ENCODE measurements at places on chromosomes 3 and 15.

GRCh38 chr15:90957791-90958190 lies 3.1 kb downstream of the RCCD1 start:
- DNase-seq = no peak

DNA sequence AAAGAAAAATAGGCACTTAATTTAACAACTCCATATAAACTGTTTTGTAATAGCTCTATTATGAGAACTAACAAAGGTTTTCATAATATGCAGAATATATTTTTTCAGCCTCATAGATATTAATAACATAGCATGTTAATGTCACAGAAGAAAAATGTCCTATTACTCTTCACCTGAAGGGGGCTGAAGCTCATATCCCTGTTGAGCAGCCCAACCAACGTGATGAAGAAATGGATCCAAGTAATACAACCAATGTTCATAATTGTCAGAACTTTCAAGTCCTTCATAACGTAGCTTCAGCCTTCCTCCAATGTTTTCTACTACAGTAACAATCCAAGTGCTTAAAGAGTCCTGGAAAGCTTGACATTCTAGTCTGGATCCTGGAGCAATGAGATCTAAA lies 34.5 kb upstream of the STIMATE start:
- no peak for DNase-seq

DNA sequence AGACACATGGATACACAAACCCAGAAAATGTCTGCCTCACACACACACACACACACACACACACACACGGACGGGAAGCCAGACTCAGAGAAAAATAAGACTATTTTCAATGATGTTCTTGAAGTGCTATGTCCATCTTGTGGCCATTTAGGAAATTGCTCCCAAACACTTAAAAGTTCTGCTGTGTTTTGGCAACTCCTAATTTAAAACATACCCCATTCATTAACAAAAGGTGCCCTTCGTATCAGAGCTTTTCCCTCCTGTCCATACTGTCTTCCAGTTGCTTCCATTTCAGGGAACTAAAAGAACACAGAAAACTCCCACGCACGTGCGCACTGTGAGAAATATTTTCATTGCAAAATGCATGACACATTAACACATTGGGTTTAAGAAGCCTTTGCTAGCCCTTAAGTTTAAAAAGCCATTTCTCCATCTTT lies 44.6 kb downstream of the SLC12A1 start:
- no peak for DNase-seq

DNA sequence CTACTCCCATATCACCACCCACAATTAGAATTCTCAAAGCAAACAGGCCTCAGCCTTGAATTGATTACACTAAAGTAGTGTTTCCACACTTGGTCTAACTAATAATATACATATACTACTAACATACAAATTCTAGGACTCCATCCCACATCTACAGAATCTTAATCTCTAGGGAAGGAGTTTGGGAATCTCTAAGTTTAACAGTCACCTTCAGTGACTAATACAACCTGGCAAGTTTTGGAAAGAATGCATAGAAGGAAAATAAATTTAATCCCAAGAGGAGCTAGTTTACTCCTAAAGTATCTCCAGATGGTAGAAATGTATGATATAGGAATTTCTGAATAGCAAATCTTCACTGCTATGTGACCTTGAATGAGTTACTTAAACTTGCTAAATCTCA lies 9.1 kb downstream of the CLPX start:
- DNase-seq = no peak

GRCh38 chr3:62252438-62253157 lies 120.8 kb downstream of the FEZF2 start:
- DNase-seq = no peak

DNA sequence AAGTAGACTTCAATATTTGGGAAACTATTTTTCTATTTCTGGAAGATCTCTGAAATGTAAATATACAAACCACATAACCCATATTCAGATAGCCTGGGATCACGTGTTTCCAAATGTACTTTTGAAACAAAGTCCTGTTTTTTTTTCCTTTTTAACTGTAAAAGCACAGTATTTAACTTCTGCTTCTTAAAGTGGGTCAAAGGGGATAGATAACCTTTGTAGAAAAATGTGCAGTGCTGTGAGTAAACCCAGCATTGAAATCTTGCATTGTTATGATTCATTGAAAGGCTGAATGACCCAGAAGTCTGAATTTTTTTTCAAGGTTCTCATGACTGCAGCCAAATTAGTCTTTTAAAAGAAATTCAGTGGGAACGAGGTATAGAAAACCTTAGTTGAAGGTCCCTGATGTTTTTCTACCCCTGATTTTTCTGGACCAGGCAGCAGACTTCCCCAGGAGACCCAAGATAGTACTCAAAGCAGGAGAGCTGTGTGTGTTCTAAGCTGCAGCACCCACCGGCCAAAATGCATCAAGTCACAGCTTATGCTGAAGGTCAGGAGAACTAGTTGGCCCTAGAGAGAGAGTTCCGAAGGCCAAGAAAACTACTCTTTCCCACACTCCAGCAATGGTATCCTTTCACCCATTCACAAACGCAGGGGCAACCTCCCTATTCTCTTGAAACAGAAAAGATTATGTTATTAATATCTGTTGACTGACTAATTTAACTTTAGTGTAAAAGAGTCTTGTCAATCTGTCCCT lies 43.6 kb upstream of the APH1B start:
- no peak for DNase-seq

DNA sequence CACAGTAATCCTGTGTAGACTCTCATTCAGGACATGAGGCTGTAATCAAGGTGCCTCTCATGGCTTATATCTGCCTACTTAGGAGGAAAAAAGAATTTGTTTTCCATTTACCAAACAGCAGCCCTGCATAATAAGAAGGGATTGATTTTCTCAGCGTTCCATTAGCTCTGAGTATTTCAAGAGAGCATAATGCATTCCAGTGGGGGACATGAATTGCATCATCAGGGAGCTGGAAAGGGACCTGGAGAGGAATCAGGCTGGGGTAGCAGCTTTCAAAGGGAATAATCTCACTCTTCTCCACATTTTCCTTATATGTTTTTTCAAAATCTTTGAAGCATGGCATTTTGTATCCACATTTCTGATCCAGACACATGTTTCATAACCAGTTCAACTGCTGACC lies 150.6 kb upstream of the ANKRD28 start:
- no peak for DNase-seq

DNA sequence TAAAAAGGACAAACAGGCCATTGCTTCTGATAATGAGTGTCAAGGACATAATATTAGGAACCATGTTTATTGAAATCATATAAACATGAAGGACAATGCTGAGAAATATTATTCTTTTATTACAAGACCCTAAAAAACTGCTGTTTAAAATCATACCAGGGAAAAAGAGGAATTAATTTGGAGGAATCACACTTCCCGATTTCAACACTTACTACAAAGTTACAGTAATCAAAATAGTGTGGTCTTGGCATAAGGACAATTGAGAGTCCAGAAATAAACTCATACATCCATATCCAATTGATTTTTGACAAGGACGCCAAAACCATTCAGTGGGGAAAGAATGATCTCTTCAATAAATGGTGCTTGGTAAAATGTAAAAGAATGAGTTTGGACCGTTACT lies 13.0 kb downstream of the CYP1A1 start:
- DNase-seq = no peak

GRCh38 chr3:160643994-160644393 lies 33.0 kb upstream of the ARL14 start:
- DNase-seq = no peak

- no peak for DNase-seq
These were observed 35.3 kb upstream of the TUBGCP5 start for GRCh38 chr15:23074684-23075083.

DNA sequence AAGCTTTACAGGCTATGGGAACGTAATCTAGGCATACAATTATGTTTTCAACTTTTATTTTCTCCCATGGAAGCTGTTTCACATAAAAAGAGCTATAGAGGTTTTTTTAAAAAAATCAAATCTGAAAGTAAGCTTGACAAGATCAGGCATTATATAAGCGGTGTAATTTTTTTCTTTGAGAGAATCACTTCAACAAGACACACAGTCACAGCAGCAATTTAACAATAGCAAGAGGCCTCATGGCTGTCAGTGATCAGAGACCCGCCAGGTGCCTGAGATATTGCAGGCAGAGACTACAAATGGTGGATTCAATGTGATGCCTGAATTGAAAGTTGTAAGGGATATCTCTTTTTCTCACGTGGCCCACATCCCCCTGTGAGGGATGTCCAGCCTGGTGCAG lies 270.5 kb upstream of the TBC1D5 start:
- DNase-seq = no peak

DNA sequence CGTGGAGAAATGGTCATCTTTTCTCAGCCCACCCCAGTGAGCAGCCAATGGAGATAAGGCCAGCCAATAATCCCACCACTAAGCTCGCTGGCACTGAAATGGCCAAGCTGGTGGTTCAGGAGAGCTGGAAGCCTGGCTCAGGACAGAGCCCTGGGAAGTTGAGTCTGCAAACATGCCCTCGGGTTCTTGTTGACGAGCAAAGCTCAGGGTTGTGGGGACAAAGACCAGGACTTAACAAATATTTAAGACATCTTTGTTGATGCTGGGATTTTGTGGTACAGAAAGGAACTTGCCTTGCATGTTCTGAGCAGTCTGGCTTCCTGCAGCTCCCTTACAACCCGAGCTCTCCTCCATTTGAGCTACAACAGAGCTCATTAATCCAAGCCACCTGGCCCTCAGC lies 4.4 kb downstream of the FAH start:
- DNase-seq = no peak

GRCh38 chr15:77386626-77387025 lies 33.3 kb downstream of the PEAK1 start:
- DNase-seq = no peak

DNA sequence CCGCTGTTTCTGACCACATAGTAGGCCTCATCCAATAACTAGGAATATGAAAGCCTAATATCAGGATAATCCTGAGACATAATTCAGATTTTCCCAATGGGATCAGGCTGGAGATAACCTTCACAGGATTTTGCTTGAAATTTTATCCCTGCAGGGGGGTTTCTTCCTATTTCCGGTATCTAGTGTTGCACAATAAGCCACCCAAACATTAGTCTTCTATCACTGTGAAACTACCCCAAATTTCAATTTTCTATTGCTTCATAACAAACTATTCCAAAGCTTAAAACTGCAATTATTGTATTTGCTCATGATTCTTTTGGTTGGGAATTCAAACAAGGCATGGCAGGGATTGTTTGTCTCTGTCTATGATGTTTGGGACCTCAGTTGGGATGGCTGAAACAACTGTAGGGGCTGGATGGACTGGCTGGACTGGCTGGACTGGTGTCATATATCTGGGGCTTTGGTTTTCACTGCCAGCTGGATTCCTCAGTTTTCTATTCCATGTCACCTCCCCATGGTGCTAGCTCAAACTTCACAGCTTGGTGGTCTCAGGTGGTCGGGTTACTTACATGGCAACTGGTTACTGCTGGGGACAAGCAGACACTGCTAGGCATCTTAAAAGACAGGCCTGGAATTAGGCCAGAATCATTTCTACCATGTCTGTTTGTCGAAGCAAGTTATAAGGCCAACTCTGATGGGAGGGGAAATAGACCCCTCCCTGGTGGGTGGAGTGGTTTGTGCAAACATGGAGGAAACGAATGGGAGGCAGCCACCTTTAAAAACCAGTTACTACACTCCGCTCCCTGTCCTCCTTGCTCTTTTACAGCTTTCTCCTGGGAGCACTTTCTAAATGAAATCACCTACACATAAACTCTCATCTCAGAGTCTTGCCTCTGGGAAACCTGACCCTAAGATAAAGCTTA lies 88.2 kb upstream of the STT3B start:
- no peak for DNase-seq

DNA sequence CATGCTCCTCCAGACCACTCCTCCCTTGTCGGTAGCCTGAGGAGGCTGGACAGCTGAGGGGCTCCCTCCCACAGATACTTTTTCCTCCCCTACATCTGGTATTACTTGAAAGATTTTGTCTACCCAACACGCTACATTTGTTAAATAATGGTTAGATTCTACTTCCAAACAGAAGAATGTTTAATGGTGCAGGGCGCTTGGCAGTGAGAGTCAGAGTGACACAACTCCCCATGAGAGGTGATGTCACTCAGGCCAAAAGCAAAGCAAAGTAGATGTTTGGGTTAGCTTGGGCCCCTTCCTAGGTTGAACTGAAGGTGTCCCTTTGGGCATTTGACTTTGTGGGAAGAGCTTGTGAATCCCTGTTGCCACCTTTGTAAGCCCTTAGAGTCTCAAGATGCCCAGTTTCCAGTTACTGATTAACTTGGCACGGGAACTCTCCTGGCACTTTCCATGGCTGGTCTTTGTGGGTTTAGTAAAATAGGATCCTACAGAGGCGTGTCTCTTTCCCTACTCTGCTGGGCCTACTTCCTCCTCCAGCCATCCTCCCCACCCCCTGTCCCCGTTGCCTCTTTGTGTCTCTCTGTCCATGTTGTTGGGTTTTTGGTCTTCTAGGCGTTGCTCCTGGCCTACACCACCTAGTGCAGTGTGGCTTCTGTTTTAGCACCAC lies 5.6 kb downstream of the LIMD1 start:
- DNase-seq = no peak

- DNase-seq = no peak
These were observed 5.2 kb downstream of the PARP3 start for GRCh38 chr3:51947215-51947900.

- no peak for DNase-seq
These were observed 665.7 kb upstream of the ARPP21 start for GRCh38 chr3:34973586-34973985.

GRCh38 chr3:33061782-33062181 lies 35.2 kb downstream of the GLB1 start:
- no peak for DNase-seq

DNA sequence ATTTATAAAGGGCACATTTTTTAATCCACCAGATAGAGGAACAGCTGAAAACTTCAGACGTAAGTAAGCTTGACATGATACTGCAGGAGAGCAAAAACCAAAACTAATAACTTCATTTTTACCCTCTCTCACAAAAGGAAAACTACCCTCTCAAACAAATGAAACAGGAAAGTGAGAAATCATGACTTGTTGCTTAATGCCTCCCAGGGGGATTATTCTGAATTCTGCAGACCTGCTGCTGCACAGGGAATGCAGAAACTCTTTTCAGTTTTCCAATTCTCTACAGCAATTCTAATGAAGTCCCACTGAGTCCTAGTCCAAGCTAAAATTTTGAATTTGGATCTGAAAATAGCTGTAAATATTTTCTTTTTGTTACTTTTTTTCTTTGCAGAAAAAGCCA lies 637.1 kb upstream of the CCDC54 start:
- DNase-seq = no peak

- no peak for DNase-seq
These were observed 58.4 kb upstream of the GYG1 start for GRCh38 chr3:148932972-148933371.

DNA sequence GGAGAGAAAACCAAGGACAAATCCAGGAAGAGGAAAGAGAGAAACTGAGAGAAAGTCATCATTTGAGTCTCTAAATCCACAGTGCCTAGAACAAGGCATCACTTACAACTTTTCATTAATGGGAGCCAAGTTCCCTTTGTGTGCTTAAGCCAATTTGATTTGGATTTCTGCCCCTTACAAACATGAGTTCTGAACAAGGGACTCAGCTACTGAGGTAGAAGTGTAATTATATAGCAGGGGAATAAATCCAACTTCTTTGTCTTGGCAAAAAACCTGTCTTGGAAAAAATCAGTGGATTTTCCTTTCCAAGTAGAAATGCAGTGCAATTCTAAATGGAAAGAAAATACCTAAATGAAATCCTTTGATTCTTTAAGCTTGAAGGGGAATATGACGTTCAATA lies 307.2 kb upstream of the CNTN3 start:
- DNase-seq = no peak

- no peak for DNase-seq
These were observed 28.8 kb upstream of the ANP32A start for GRCh38 chr15:68849497-68849896.

Data from amygdala (tissue), 56 donors.